ENCODE measurements at places on chromosomes 6 and 20.

DNA sequence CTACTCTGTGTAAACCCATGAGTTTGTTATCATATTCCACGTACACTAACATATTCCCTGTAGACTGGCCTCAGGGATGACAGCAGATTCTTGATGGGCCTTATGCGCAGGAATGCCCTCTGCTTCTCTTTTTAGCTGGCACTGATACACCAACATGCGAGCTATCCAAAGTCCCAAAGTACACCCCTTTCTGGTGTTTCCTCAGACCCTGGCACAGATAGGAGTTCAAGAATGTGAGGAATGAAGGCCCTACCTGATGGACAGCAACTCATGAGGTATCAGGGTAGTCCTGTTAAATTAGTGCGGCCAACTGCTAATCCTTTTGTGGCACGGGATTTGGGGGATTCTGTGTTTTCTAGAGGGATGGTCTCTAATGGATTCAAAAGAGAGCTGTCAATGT is 93.0 kb downstream of the BACH2 start:
- no peak for DNase-seq

DNA sequence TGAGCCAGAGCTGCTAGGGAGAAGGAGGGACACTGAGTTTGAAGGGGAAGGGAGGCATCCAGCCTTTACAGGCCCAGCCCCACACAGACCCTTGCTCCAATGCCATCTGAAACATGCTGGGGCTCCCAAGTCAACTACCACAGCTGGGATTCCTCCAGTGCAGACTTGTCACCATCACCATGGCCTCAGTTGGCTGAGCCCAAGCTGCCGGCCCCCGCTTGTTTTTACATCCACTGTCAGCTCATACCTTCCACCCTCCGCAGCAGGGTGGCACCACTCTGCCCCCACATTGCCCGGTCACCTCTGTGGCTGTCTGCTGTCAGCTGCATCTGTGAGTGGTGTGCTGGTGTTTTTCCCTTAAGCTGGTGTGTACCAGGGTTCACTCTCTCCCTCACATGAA is 26.1 kb downstream of the GFOD1 start:
- DNase-seq = no peak

DNA sequence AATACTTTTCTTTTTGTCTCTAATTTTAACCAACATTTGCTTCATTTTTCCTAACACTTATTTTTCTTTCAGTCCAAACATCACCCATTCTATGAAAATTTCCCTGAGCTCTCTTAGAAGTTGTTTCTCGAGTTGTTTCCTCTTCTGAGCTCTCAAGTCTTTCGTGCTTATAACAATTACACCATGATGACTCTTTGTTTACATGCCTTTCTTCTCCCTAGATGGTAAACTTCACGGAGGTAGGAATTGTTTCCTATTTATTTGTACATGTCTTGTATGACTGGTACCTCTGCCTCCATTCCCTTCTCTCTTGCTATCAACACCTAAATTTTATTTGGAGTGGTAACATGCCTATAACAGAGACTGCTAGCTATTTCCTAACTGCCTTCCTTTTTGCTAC is 6.4 kb downstream of the BLOC1S5 start:
- no peak for DNase-seq

- no peak for DNase-seq
Observed at GRCh38 chr6:19268117-19268516, 569.1 kb upstream of the ID4 start.

DNA sequence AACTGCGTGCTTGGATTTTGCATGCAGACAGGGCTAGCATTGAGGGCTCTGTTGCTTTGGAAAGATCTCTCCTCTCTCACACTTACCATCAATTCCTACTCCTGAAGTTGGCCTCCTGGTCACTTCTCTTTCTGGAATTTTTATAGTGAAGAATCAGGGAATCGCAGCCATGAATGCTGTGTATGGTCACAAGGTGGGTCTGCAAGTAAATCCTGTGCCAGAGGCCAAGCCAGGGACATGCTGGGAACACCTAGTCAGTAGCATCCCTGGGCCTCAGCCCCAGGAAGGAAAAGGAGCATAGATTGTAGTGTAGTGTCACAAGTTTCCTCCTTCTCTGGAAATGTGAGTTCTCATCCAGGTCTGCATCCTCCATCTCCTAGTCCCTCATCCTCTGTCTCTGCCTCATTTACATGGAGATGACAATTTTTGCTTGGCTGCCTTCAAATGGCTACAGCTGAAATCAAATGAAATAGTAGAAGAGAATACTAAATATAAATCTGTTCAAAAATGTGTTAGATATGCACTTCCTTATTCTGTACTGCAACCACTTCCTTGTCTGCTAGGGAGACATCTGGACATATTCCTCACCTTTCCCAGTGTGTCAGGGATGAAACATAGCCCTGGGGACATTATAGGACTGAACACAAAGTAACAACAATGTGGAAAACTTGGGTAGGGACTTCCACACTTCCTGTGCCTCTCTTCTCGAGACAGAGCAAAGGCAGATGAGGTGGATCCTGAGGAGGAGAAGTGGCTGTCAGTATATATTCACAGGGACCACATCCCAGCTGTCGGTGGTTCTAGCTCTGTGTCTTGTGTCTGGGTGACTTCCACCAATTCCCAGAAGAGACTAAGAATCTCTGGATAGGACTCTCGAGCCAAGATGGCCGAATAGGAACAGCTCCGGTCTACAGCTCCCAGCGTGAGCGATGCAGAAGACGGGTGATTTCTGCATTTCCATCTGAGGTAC is 17.0 kb downstream of the CST9 start:
- no peak for DNase-seq

DNA sequence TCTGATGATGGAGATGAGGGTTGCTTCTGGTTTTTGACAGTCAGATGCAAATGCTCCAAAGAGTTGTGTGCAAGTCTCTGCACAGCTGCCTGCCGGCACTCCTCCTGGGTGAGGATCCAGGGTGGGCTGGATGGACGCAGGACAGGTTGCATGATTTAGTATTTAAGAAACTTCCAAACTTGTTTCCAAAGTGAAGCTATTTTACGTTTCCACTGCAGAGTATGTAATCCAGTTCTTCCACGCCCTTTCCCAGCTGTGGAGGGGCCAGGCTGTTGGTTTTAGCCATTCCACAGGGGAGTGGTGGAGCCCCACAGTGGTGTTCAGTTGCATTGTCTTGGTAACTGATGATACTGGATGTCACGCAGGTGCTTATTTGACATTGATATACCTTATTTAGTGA is 157.3 kb downstream of the THBS2 start:
- no peak for DNase-seq

GRCh38 chr6:148723484-148723883 is 23.3 kb upstream of the UST start:
- no peak for DNase-seq

DNA sequence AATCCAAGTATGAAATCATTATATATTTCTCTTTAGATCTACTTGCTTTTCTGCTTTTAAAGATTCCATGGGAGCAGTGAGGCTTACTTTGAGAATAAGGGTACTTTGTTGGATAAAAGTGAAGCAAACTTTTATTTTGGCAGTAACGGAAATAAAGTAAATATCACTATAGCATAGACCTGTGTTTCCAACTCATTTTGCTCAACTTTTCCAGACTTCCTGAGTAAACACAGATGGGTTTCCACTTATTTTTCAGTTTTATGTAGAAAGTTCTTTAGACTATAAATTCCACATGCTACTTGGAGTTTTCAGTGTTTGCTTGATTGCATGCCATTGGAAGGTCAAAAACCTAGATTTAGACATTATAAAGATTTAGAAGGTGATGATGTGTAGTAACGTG is 6.2 kb downstream of the STX16 start:
- DNase-seq = no peak

DNA sequence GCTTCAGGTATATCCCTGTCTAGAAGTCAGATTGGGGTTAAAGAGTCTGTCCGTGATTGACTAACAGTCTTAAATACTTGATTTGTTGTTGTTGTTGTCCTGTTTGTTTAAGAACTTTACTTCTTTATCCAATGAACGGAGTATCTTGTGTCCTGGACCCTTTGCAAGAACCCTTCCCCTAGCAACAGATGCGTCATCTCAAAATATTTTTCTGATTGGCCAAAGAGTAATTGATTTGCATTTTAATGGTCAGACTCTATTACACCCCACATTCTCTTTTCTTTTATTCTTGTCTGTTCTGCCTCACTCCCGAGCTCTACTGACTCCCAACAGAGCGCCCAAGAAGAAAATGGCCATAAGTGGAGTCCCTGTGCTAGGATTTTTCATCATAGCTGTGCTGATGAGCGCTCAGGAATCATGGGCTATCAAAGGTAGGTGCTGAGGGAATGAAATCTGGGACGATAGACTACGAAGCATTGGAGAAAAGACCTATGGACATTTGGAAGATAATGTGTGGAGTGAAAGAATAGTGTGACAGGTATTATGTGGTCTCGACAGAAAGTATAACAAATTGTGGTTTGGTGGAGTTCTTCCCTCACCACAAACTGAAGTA is at the start of gene HLA-DRA:
Gene HLA-DRA, plus strand, starts transcription at position 286 of the 613 bp plus-strand sequence. Its CDS starts 64 bp downstream, at position 350.
- peak; percentile 19 for DNase-seq

DNA sequence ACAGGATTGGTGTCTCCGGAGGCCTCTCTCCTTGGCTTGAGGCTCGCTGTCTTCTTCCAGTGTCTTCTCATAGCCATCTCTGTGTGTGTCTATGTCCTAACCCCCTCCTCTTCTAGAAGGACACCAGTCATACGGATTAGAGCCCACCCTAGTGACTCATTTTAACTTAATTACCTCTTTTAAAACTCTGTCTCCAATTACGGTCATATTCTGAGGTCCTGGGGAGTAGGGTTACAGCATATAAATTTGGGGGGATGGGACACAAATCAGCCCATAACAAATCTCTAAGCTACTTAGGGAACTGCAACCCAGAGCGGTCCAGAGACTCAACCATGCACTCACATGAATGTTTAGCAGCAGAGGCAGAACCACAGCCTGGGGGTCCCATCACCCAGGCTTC is 56.1 kb upstream of the SASH1 start:
- DNase-seq = no peak

GRCh38 chr20:54573838-54574237 is 98.4 kb downstream of the DOK5 start:
- DNase-seq = no peak

GRCh38 chr6:41334482-41335040 is 847 bp upstream of the NCR2 start:
- DNase-seq = no peak

DNA sequence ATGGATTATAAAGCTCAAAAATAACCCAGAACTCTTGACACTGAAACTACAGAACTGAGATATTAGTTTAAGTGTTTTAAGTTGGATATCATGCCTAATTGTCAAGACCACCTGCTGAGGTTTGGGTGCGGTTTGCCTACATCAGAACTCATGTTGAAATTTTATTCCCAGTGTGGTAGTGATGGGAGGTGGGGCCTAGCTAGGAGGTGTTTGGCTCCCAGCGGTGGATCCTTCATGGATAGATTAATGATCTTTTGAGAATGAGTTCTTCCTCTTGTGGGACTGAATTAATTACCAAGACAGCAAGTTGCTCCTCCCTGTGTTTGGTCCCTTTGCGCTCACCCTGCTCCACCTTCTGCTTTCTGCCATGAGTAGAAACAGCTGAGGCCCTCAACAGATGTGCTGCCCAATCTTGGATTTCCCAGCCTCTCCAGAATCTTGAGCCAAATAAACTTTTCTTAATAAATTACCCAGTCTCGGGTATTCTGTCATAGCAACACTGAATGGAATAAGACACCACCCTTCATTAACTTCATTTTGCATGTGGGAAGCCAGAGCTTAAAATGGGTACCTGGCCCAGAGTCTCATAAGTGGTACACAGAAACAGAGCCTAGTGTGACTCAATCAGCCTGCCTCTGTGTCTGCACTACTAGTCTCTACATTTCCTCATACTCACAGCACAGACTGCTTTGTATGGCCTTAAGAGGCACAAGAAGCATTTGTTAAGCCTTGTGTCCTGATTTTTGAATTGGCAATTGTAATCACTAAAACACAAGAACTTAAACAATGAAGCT is 158.4 kb downstream of the IBTK start:
- DNase-seq = no peak

DNA sequence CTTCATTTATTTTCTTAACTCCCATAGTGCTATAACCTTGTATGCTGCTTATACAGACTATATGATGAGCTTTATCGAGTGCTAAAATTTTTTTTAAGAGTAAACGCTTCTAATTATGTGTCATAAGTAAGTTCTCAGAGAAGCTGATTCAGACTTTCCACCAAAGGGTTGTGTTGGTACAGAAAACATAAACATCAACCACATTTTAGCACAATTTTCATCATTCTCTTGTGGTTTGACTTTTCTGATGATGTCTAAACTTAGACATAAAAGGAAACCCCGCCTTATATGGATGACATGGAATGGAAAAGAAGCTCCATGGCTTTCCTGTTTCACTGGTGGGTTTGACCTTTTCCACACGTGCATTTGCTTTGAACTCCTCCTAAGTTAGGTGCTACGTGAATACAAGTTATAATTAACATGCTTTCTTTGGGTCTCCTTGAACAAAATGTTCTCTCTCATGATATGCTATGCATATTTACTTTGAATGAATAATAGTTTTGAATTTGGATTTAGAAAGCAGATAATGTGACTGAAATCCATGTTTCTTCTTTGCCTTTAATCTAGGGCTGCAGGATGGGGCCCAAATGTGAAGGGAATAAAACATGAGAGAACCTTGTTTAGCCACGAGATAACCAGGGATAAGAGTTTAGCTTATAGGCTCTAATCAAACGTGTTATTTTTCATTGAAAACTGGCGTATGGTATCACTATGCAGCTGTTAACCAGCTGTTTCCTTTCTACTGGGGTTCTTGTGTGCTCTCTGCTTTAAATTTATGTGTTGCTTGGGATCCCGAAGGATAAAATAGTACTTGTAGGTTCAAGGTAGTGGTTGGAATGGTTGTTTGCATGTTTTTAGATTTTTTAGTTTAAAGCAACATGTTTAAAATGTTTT is 127.1 kb upstream of the AHI1 start:
- DNase-seq = no peak

DNA sequence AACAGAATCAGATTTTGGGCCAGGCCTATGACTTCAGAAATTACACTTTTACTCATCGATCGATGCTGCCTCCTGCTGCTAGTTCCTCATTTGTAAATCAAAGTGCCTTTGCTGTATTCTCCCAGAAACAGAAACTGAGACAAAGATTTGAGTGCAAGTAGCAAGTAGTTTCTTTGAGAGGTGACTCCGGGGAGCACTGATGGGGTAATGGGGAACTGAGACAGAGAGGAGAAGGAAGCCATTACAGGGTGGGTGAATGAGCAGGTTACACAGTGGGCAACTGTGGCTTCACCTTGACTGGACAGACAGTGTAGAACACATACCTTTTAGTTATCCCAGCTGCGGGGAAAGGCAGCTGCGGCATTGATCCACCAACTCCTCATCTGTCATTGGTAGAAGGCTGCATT is 9.7 kb upstream of the CD40 start:
- no peak for DNase-seq

DNA sequence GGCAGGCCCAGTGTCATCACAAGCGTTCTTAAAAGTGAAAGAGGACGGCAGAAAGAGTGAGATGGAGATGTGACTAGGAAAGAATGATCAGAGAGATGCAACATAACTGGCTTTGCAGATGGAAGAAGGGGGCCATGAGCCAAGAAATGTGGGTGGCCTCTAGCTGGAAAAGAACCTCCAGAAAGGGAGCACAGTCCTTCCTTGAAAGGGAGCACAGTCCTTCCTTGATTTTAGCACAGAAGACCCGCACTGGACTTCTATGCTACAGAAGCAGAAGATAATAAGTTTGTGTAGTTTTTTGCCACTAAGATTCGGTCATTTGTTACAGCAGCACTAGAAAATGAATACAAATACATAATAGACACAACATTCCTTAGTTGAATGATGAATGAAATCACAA is 7.0 kb upstream of the LZTS3 start:
- DNase-seq = no peak

- no peak for DNase-seq
Observed at GRCh38 chr20:23449421-23449820, 3.3 kb downstream of the CST11 start.
